ENCODE measurements at places on chromosomes 12 and 14.

DNA sequence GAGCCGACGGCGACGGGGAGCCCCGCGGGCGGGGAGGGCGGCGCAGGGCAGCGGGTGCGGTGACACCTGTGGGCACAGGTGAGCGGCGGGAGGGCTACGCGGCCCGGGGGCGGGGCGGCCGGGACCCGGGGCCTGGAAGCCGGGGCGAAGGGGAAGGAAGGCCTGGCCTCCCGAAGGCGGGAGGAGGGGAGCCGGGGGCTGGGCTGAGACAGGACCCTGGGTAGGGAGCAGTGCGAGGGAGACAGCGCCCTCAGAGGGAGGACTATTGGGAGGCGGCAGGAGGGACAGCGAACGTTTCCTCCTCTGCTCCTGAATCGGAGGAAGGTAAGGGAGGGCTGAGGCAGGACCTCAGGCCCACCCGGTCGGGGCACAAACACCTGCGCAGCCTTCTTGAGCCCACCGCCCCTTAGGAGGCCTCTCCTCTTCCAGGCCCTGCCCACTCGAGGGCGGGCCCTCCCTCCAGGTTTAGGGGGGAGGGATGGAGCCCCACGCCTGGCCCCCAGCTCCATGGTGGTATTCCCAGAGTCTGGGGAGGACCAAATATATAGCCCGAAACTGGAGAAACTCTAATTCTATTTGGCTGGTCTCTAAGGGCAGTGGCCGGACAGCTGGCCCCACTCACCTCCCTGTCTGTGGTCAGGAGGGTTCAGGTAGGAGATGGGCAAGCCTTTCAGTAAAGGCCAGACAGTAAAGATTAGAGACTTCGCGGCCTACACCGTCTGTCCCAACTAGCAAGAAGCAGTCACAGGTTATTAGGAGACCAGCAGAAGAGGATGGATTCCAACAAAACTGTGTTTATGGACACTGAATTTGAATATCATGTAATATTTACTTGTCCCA, 509 bp downstream of the PLEKHG6 start:
- peak; percentile 27 for DNase-seq

- no peak for DNase-seq
These were observed 32.1 kb upstream of the NR2C1 start for GRCh38 chr12:95105540-95105939.

GRCh38 chr12:26680727-26681455, 152.1 kb downstream of the ITPR2 start:
- no peak for DNase-seq

- no peak for DNase-seq
These were observed 401.8 kb downstream of the BTG1 start for GRCh38 chr12:91743704-91744321.

DNA sequence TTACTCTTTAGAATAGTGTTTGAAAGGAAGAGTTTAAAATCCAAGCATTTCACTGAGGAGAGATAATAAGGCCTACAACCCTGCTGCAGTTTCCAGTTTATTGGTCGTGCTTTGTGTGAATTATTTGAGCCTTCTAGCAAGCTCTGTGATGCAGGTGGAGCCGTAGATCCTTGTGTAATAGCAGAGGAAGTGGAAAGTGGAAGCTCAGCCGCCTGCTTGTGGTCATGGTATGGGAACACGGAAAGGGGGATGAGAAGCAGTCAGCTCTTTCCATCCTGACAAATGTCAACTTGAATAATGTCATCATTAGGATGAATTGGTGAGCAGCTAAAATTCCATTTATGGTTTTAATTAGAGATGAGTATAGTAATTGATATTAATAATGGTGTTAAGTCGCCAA, 29.1 kb downstream of the SYNE2 start:
- no peak for DNase-seq

DNA sequence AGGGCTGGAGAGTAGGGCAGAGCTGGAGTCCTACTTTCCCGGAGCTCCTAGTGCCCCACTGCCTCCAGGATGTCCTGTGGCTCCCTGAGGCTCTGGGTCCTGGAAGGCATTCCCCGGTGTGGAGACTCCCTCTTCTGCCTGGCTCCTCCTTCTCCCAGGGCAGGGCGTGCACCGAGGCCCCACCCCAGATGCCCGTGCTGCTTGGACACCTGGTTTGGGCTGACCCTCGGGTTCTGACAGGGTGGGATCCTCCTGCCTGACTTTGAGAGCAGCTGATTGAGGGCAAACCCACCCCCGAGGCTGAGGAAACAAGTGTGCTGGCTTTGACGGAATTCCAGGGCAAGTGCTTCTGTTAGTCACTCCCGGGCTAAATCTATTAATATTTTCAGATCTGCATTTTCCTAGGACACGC, 15.4 kb downstream of the TEAD4 start:
- no peak for DNase-seq

- DNase-seq, result no peak
These were observed 527 bp upstream of the CARMIL3 start for GRCh38 chr14:24051176-24051788.

DNA sequence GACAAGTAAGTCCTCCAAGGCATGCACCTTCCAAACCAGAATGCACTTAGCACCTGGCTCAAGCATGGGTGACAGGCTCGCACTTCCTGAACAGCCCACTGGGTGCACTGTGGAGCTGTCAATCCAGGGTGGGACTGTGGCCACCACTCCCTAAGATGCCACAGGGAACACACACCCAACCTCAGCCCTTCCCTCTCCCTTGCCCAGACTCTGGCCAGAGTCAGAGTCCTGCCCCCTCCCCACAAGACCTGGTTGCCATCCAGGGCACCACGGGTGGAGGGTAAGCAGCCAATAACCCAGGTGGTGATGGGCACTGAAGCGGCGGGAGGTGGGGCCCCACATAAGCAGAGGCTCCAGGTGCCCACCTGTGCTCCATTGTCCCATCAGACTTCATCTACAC, 160.6 kb downstream of the MYRFL start:
- DNase-seq, result no peak

- DNase-seq, result no peak
These were observed 317.6 kb downstream of the NELL2 start for GRCh38 chr12:44558340-44559100.

DNA sequence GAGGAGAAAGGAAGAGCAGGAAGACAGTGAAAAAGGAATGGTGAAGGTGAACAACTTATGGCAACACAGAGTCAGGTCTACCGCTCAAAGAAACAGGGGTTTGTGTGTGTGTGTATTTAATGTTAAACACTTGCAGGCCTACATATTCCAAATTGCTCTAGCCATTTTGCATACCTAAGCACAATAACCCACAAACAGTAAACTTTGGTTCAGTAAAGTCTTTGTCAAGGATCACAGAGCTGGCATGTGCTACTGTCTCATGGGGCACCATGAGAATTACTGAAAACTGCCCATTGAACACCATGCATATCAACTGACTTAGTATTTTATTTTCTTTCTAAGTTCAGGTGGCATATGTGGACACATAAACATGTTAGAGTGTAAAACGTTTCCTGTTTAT, 163.6 kb downstream of the MDGA2 start:
- DNase-seq, result no peak

GRCh38 chr14:47833011-47833410, 157.6 kb upstream of the MDGA2 start:
- DNase-seq, result no peak
